ENCODE measurements at places on chromosomes 6 and 20.
A peak's percentile ranks its signal among the peaks of the same experiment; 100 is the strongest.

GRCh38 chr20:39702701-39703349 is 740.7 kb downstream of the DHX35 start:
- DNase-seq = no peak

- DNase-seq = no peak
Measured at GRCh38 chr6:112254921-112255320, 554 bp upstream of the LAMA4 start.

GRCh38 chr6:50706575-50706974 is 6.8 kb upstream of the TFAP2D start:
- DNase-seq = no peak

DNA sequence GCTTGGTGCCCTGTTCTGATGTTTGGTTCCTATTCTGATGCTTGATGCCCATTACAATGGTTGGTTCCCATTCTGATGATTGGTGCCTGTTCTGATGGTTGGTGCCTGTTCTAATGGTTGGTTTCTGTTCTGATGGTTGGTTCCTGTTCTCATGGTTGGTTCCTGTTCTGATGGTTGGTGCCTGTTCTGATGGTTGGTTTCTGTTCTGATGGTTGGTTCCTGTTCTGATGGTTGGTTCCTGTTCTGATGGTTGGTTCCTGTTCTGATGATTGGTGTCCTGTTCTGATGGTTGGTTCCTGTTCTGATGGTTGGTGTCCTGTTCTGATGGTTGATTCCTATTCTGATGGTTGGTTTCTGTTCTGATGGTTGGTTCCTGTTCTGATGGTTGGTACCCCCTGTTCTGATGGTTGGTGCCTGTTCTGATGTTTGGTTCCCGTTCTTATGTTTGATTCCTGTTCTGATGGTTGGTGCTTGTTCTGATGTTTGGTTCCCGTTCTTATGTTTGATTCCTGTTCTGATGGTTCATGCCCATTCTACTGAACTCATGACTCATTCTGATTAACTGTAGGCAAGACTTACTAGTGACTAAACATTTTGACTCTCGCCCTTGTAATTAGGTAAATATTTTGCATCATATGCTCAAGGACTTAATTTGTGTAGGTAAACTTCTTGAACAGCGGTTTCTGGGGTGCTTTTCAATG is 146.2 kb downstream of the DLL1 start:
- DNase-seq = no peak

DNA sequence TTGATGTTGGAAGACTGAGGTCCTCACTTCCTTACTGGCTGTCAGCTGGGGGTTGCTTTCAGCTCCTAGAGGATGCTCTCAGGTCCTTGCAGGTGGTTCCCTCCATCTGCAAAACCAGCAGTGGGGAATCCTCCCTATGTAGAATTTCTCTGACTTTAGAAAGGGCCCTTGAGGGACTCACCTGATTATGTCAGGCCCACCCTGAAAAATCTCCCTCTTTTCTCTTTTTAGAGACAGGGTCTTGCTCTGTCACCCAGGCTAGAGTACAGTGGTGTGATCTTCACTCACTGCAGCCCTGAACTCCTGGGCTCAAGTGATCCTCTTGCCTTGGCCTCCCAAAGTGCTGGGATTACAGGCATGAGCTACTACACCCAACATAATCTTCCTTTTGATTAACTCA is 102.9 kb upstream of the MCHR2 start:
- DNase-seq = no peak

DNA sequence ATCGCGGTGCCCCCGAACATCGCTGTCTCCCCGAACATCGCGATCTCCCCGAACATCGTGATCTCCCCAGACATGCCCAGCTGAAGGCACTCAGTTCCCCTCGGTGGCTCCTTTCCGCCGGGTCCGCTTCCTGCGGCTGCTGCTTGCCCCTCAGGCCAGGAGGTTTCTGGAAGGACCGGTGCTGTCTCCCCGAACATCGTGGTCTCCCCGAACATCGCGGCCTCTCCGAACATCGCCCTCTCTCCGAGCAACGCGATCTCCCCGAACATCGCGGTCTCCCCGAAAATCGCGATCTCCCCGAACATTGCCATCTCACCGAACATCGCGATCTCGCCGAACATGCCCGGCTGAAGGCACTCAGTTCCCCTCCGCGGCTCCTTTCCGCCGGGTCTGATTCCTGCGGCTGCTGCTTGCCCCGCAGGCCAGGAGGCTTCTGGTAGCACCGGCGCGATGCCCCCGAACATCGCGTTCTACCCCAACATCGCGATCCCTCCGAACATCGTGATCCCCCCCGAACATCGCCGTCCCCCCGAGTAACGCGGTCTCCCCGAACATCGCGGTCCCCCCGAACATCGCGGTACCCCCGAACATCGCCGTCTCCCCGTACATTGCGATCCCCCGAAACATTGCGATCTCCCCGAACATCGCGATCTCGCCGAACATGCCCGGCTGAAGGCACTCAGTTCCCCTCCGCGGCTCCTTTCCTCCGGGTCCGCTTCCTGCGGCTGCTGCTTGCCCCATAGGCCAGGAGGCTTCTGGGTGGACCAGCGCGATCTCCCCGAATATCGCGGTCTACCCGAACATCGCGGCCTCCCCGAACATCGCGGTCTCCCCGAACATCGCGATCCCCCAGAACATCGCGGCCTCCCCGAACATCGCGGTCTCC is 808 bp downstream of the ULBP1 start:
- DNase-seq = peak; percentile 36

GRCh38 chr6:28269492-28269891 is 2.5 kb downstream of the ZSCAN26 start:
- no peak for DNase-seq

DNA sequence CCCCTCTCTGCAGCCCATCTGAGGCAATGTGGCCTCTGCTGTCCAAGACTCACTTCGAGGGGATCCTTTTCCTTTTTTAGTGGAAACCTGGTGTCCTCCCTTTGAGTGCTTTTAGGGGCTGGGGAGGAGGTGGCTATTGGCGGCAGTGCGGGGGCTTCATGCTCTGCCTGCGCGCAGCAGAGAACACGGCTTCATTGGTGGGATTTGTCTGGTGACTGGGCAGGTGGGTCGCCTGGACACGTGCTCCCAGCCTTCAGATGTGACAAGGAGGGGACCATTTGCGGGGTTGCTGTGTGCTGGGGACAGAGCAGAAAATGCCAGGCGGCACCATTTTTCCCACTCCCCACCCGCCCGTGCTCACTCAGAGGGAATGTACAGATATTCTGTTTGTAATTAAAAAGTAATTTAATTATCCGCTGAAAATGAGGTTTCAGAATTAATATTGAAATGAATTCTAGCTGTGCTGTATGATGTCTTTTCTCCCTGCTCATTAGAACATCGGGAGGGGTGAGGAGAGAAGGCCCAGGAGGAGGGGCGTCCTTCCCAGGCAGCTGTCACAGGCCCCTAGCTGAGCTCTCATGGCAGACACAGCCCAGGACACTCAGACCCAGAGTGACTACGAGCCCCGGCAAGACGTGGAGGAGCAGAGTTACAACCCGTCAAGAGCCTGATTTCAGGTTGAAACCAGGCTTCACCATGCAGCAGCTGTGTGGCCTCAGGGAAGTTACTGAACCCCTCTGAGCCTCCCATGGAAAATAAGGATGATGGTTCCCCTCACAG is 417.2 kb upstream of the SULF2 start:
- no peak for DNase-seq

DNA sequence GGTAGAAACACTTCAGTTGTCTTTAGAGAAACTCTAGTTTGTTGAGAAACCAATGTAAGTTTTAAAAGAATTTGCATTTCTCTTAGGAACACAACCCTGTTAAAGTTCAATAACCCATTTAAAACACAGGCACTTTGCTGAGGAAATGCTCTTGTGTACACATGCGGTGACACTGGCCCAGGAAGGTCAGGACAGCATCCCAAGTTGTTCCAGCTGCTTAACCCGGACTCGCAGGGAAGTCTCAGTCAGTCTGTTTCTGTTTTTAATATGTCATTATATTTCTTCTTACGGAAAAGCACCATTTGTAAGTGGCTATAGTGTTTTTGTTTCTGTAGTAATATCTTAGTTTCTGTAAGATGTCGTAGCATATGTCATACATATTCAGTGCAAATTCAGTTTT is 36.9 kb downstream of the RIN2 start:
- no peak for DNase-seq

- no peak for DNase-seq
Measured at GRCh38 chr6:115512923-115513322, 547.8 kb downstream of the FRK start.

GRCh38 chr20:47355489-47356219 is 845 bp downstream of the ZMYND8 start:
- peak; percentile 13 for DNase-seq

DNA sequence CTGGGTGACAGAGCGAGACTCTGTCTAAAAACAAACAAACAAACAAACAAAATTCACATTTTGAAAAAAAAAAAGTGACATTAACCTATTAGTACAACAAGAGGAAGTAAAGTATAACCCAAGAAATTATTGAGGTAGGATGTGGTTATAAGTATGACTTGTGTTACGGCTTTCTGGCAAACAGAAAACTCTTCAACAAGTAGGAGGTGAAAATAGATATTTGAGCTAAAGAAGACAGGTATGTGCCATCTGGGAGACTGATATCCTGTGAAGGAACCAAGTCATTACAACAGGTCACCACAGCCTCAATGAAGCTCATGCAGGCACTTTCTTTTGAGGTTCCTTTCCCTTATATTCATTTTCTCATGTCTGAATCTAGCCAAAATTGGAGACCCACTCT is 28.8 kb downstream of the TLDC2 start:
- no peak for DNase-seq
